Right renal cortex interstitium (tissue), 3 donors: ENCODE measurements at places on chromosomes 16 and 17. TPM values are rescaled to one million over a fixed set of nuclear protein-coding genes. Genes with fewer than 3 reads are reported as not detected.

The KRTAP9-4 gene
- polyA plus RNA-seq: not detected

DNA sequence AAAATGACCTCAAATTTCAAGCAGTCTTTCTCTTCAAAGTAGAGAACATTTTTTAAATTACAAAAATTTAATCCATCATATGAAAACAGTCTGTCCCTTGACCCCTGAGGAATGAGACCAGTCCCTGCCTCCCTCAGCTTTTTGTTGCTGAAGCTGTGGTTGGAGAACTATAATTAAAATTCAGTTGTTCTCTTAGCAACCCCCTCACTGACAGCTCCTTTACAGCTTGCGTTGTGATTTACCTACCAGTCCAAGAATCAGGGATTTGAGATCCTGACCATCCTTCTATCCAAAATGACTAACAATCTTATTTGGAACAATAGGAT lies 29.8 kb downstream of the LYRM1 start:
- DNase-seq: no peak

- DNase-seq: no peak
Measured at GRCh38 chr16:77553130-77553529, 118.3 kb upstream of the ADAMTS18 start.

DNA sequence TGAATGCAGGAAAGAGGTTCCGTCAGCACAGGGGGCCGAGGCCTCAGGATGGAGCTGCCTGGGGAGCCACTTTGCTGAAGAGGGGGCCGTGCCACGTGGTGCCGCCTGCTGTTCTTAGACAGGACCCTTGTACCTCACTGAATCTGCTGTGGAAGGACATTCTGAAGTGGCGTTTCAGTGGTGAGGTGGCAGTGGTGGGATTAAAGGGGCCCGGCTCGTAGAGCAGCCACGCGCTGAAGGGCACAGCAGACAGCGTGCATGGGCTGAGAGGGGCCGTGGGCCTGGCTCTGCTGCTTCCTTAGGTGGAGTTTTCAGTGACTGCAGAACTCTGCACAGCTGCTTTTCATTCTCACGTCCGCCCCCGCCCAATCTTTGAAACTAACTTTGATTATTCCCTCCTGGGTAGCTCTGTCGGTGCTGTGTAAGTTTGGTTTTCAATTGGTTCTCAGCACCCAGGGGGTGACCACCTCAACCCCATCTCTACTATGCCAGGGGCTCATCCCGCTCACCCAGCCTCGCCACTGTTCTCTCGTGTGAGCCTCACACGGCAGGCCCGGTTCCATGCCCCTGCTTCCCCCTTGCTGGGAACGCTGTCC lies 70.3 kb downstream of the SEC14L1 start:
- DNase-seq: no peak

GRCh38 chr17:81390029-81390872 lies 5.0 kb upstream of the BAHCC1 start:
- DNase-seq: no peak

GRCh38 chr16:85536073-85536410 lies 77.1 kb upstream of the GSE1 start:
- no peak for DNase-seq

DNA sequence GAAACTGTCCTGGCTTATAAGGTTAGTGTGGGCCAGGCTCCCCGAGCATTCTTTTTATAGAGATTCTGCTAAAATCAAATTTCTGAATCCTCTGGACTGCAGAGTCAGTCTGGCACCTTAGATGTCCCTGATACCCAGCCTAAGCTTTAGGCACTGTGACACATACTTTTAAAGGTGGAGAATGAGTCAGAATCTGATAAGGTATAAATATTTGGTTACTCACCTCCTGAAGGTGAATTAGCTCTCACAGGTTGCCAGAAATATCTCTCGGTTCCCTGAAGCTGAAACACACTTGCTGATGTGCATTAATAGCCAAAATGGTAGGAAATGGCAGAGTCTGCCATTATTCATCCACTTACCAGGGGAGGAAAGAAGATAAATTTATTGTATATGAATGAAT lies 446.9 kb downstream of the UTP18 start:
- no peak for DNase-seq

- no peak for DNase-seq
Measured at GRCh38 chr17:74945543-74945942, 9.8 kb downstream of the OTOP3 start.

DNA sequence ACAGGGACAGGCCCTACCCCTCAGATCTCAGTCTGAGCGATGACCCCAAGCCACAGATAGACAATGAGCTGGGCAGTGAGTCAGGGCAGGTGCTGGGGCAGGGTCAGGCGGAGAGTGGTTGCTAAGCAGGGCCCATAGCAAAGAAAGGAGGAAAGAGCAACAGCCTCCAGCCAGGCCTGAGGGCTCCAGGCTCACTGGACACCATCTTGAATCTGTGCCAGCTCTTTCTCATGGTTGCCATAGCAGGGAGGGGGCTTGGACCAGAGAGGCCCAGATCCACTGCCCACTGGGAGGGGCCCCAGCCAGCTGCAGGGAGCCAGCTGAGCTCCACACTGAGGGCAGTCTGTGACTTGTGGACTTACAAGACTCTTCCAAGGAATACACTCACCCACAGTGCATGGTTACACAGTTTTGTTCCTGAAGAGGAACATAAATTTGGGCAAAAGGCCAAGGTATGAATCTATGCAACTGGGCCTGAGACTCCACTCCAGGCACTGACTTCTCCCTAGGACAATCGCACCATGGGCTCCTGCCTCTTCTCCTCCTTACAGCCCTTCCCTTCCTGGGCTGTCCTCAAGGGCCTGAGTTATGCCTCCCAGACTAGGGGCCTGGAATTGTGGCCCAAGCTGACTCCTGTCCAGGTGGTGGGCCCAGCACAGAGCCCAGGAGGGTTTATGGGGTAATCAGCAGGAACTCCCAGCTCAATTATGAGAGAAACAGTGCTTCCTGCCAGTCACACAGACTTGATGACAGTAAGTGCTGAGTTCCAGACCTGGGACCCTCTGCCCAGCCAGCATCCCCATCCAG lies 59.9 kb downstream of the BEAN1 start:
- DNase-seq: no peak

DNA sequence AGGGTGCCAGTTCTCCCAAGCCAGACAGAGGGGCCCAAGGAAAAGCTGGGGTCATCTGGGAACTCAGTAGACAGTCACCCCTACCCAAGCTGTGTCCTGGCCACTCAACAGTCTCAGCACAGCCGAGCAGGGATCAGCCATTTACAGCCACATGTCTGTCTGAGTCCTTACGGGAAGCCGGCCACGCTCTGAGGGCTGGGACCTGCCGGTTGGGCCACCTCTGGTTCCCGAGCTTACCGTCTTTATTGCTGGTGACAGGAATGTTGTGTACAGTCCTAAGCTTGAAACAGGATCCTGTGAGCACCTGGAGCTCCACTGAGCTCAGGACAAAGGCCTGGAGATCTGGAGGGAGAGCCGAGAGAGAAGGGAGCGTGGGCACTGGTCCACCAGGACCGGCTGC lies 59.8 kb downstream of the TIMM22 start:
- DNase-seq: no peak

- no peak for DNase-seq
Measured at GRCh38 chr16:77732241-77732946, 10.1 kb downstream of the NUDT7 start.

The GNGT2 gene
- 1.1 TPM for polyA plus RNA-seq

The ZNF768 gene
- 45.1 TPM for polyA plus RNA-seq

DNA sequence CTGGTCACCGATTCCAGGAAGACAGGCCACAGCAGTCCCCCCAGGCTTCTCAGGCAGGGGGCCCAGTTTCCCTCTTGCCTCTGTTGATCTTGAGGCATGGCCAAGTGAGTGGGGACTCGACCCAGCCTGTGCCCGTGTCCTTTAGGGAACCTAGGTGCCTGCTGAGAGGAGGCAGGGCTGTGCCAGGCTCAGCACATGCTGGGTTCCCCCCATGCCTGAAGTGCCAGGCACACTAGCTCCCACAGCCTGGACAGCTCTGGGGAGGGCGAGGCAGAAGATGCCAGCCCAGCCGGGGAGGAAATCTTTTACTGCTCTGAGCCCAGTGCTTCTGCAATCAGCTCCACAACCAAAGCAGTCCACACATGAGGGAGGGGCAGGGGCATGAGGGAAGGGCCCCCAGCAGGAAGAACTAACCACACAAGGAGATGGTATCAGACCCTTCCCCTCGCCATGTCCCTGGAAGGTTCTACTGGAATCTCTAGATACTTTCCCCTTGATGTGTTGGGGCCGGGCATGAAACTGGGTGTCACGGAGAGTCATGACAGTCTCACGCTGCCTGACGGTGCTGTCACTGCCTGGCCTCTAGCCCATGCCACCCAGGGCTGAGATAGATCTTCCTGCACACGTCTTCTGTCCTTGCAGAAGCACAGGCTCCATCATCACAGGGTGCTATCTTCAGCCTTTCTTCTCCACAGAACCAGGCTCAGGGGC lies 25.5 kb downstream of the MYO18A start:
- no peak for DNase-seq

The RNU2-1 gene
- 1.1 TPM for polyA plus RNA-seq

GRCh38 chr16:50548125-50548908 lies at the start of gene NKD1:
Gene NKD1 (plus strand): TSS chr16:50548396. CDS start chr16:50548554, 158 bp downstream.
- no peak for DNase-seq

DNA sequence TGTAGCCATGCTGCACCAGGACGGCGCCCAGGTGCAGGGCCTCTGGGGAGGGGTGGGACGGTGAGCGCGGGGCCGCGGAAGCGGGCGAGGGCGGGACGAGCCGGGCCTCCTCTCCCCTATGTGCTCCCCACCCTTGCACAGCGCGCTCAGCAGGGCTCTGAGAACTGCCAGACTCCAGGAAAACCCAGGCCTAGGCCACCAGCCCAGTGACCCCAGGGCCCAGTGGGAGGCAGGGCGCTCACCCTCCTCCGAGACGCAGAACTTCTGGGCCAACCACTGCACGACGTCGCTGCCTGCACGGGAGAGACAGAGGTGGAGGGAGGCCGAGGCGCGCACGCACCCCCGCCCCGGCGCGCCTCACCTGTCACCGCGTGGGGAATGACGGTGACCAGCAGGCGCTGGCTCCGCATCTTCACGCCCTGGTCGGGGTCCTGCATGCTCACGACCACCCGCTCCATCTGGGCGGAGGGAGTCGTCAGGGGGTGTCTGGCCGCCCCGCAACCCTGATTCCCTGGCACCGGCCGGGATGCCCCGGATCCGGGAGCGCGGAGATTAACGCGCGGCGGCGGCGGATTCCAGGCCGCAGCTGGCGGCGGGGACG lies 603 bp downstream of the RGS11 start:
- no peak for DNase-seq

The OR4D1 gene
- polyA plus RNA-seq: not detected

The MYH8 gene
- 1.3 TPM for polyA plus RNA-seq

DNA sequence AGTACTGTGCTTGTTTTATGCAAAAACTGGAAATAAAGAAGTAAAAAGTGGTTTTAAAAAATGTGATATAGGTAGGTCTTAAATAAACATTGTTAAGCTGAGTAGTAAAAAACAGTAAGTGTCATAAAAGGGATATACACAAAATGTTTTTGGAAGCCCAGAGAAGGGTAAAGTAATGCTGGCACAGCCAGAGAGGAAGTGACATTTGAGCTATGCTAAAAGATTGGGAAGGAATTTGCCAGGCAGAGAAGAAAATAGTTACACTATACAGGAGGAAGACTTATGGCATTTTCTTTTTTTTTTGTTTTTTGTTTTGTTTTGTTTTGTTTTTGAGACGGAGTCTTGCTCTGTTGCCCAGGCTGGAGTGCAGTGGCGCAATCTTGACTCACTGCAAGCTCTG lies 40.8 kb upstream of the TAOK1 start:
- DNase-seq: no peak

- DNase-seq: no peak
Measured at GRCh38 chr17:27491713-27492190, 35.5 kb downstream of the KSR1 start.

The MEFV gene
- 0.11 TPM for polyA plus RNA-seq

DNA sequence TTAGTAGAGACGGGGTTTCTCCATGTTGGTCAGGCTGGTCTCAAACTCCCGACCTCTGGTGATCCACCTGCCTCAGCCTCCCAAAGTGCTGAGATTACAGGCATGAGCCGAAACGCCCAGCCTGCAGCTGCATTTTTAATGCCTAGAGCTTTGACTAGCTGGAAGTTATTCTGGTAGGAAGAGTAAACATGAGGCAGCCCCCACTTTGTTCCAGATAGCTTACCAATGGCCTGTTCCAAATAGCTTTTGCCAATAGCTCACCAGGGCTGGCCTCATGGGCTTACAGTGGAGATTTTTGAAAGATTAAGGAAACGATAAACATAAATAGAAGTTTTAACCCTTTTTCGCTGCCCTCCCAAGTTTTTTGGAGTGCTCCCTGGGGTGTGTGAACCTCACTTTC lies 9.8 kb downstream of the TRPV2 start:
- DNase-seq: no peak

The SLC38A10 gene
- polyA plus RNA-seq: 46.6 TPM

GRCh38 chr16:79610771-79611170 lies 10.2 kb upstream of the MAF start:
- no peak for DNase-seq

GRCh38 chr16:14199199-14199598 lies 128.1 kb downstream of the MRTFB start:
- DNase-seq: no peak

DNA sequence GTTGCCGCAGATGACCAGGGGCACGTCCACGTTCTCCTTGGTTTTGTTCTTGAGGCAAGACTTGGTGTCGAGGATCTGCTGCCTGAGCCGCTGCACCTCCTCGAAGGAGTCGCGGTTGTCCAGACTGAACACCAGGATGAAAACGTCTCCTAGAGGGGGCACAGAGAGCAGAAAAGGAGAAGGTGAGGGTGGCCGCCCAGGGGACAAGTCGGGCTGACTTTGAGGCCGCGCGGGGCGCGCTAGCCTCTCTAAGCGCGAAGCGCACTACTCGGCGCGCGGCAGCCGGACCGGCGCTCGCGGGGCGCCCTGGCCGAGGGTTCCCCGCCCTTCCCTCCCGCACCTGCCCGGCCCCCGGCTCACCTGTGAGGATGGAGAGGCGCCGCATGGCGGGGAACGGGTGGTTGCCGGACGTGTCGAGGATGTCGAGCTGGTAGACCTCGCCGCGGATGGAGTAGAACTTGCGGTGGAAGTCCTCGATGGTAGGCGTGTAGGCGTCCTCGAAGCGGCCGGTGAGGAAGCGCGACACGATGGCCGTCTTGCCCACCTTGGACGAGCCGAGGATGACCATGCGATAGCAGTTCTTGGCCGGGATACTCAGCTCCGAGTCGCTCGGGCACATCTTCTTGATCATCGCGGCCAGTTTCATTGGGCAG lies 533 bp downstream of the RASD1 start:
- DNase-seq: no peak

The TNK1 gene
- polyA plus RNA-seq: 5.2 TPM

The CA5A gene
- polyA plus RNA-seq: 0.11 TPM

- no peak for DNase-seq
Measured at GRCh38 chr16:53789137-53789536, 85.2 kb downstream of the FTO start.

The ASGR2 gene
- polyA plus RNA-seq: 1.2 TPM

The EFCAB5 gene
- 3.0 TPM for polyA plus RNA-seq

- no peak for DNase-seq
Measured at GRCh38 chr17:48890086-48890485, 2.5 kb upstream of the ATP5MC1 start.
